BJ (cell line): ENCODE measurements at places on chromosomes 1 and 21.

DNA sequence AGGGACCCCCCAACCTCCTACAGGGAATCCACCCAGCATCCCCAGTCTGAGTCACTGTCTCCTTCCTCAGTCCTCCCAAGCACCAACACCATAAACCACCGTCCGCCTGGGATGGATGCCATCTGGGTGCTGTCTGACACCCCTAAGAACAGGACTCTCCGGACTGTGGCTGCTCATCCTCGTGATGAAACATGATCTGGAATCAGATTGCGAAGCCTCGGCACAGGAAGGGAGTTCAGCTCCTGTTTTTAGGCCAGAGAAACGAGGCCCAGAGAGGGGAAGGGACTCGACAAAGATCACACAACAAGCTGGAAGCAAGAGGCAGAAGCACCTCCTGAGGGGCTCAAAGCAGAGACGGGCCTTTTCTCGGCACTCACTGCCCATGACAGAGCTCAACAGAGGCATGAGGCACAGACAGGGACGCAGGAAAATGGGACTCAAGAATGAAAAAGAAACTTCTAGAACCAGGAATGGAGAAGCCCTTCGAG lies 8.4 kb downstream of the KCNN3 start:
- no peak for DNase-seq

- DNase-seq: no peak
Measured at GRCh38 chr1:40313329-40313957, 3.6 kb downstream of the COL9A2 start.

DNA sequence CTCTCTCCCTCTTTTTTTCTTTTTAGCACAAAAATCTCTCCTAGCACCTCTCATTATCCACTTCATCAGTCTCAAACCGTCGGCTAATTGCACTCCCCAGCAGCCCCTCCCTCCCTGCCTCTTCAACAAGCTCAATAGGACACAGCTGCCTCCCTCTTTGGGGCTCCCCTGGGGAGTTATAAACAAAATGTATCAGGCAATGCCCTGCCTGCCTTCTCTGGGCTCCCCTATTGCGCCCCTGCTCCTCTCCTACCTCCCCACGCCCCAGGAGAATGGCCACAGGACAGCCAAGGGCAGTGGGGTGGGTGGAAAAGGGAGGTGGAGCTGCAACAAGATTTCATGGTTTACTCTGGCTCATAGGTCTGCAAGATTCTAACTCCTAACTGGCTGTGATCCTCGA lies 147.1 kb upstream of the GRIK3 start:
- DNase-seq: no peak

GRCh38 chr1:89519779-89520358 lies 4.8 kb upstream of the LRRC8B start:
- DNase-seq: no peak

GRCh38 chr1:234862360-234862943 lies 252.5 kb upstream of the IRF2BP2 start:
- no peak for DNase-seq

GRCh38 chr1:206682111-206682510 lies 2.6 kb upstream of the MAPKAPK2 start:
- no peak for DNase-seq

GRCh38 chr1:43314233-43314632 lies 13.5 kb downstream of the TIE1 start:
- DNase-seq: no peak

- no peak for DNase-seq
Measured at GRCh38 chr1:156676820-156677615, at the start of gene NES. NES (minus strand) TSS chr1:156677407; CDS start chr1:156677264, 143 bp downstream.

DNA sequence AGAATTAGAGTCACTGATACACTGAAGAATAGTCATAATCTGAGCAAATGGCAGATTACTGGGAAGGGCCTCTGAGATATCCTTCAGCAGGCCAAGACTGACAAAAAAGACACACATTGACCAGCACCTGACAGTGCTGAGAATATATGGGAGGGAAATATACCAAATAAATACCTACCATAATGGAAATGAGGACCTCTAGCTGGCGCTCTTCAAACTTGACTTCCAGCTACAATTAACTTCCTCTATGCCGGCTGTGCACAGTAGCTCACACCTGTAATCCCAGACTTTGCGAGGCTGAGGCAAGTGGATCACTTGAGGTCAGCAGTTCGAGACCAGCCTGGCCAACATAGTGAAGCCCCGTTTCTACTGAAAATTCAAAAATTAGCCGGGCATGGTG lies 69.5 kb downstream of the NPHS2 start:
- DNase-seq: no peak

DNA sequence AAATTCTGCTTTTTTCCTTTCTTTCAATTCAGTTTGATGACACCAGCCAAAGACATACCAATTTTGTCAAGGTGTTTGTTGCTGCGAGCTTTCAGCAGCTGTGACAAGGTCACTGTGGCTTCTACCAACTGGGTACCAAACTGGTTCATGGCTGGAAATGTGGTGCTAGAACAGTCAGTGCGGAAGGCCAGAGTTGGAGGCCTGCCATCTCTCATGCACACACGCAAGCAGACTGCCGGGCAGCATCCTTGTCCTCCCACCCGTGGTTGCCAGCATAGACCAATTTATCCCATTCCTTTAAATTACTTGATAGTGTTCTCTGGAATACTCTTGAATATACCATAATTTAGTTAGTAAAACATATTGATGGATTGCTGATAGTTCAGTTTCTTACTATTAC lies 79.9 kb upstream of the GPR52 start:
- no peak for DNase-seq

DNA sequence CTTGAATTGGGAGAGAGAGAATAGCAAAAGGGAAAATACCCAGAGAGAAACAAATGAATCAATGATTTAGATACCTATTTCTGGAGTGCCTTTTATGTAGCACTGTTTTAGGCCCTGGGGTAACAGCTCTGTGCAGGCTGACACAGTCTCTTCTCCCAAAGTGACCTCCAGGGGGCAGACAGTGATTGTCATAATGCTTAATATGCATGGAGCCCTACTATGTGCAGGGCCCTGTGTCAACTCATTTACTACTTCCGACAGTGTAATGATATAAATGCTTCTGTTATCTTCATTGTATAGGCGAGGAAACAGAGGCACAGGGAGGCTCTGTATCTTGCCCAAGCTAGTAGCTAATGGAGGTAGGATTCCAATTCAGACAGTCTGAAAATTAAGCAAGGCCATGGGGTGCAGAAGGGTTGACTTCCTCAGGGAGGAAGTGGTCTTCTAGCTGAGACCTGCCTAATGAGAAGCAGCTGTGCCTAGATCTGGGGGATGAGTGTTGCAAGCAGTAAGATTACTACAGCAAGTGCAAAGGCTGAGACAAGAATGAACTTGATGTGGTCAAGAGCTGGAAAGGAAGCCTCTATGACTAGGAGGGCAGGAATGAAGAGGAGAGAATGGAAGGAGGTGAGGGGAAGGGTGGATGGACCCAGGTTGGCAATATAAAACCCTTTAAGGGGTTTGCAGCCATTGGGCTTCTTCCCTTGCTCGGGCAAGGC lies 16.2 kb upstream of the SERINC2 start:
- DNase-seq: peak; percentile 91

- DNase-seq: no peak
Measured at GRCh38 chr1:159282118-159282517, 20.0 kb upstream of the FCER1A start.

GRCh38 chr1:168932539-168932938 lies 174.0 kb upstream of the ATP1B1 start:
- no peak for DNase-seq

- no peak for DNase-seq
Measured at GRCh38 chr1:154969860-154970452, 591 bp downstream of the SHC1 start.

- DNase-seq: no peak
Measured at GRCh38 chr21:42493109-42494060, 2.6 kb downstream of the RSPH1 start.

- no peak for DNase-seq
Measured at GRCh38 chr1:221071777-221072176, 192.5 kb downstream of the HLX start.

DNA sequence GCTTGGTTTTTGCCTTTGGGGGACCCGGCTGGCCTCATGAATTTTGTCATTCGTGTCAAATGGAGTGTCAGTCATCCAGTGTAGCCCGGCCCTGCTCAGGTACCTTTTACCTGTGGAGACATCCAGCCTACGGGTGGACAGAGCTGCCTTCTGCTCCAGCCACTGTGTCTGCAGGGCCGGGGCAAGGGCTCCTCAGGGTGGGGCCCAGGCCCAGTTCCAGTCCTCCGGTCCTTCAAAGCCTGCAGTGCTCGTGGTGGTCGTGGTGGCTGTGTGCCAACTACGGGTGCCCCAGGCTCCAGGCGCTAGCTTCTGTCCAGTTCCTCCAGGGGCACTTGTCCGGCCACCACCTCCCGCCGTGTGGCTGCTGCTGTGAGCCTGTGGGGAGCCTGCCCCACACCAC lies 54.8 kb downstream of the TRIM11 start:
- DNase-seq: no peak

- DNase-seq: no peak
Measured at GRCh38 chr1:170067253-170067819, 7.2 kb downstream of the KIFAP3 start.

DNA sequence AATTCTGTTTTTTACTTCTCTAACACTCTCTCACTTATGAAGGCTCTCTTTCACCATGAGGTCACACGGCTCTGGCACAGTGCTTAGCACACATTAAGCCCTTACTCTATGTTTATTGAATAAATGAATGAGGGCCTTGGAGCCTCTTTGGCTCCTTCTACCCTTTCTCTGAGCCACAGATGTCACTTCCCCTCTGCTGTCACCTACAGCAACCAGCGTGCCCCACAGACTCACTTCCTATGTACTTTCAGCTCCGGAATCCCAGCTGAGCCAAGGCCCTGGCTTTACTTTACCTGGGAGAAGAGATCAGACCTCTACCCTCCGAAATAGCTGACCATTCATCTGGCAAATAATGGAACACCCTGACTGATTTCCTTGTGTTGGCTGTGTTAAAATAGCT lies 53.7 kb upstream of the HMCN1 start:
- no peak for DNase-seq

GRCh38 chr1:183838221-183838620 lies 33.3 kb downstream of the RGL1 start:
- no peak for DNase-seq

- no peak for DNase-seq
Measured at GRCh38 chr1:28087614-28088167, 719 bp downstream of the EYA3 start.

GRCh38 chr1:27166929-27167328 lies 12.0 kb upstream of the SLC9A1 start:
- DNase-seq: no peak

DNA sequence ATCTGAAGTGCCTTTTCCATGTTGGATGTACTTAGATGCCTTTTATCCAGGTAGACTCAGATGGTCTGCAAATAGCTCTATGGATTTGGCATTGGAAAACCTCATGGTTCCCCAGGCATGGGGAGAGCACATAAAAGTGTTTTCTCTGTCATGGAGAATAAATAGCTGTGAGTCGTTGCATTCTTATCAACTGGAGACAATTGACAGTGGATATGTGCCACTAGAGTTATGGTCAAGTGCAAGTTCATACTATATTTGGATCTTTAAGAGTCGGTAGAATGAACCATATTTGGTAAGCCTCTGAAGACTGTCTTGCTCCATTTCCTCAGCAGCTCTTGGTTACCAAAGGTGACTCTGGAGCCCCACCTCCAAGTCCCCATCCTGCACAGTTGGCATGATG lies 83.7 kb downstream of the ROR1 start:
- no peak for DNase-seq

DNA sequence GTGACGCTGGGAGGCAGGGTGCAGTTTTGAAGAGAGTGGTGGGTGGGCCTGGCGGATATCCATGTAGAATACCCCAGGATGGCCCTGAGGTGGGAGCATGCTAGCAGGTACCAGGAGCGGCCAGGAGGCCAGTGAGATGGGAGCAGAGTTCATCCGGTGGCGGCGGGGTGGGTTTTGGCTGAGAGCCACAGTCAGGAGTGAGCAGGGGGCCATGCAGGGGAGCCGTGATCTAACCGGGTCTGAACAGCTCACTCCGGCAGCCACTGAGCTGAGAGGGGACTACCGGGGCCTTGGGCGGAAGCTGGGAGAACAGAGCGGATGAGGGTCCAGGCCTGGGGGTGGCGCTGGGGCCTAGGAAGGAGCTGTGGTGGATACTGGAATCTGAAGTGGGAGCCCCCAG lies 47.6 kb upstream of the LRP8 start:
- no peak for DNase-seq

- DNase-seq: no peak
Measured at GRCh38 chr1:79594121-79594698, 587.7 kb upstream of the ADGRL4 start.

DNA sequence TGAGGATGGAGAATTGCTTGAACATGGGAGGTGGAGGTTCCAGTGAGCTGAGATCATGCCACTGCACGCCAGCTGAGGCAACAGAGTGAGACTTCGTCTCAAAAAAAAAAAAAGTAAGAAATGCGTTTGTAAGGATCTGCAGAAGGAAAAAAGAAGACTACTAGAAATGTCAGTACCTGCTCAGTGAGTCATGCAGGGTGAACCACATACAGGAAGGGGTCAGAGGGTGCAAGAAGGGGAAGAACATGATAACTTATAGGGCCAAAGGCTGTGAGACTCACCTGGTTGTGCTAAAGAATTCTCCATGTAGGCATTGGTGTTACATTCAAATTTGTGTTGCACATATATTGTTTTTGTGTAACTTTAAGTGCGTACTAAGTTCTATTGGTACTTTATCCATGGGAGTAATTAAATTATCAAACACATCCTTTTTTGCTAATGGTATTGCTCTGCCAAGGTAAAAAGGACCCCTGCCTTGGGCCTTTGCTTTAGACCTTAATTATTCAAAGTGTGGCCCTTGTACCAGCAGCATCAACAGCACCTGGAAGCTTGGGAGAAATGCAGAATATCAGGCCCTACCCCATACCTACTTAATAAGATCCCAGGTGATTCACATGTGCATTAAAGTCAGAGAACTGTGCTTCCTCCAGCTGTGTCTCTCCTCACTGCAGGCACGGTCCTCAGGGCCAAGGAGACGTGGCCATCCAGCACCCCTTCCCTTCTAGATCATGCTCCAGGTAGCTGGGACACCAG lies 96.4 kb upstream of the PPP2R5A start:
- DNase-seq: no peak

DNA sequence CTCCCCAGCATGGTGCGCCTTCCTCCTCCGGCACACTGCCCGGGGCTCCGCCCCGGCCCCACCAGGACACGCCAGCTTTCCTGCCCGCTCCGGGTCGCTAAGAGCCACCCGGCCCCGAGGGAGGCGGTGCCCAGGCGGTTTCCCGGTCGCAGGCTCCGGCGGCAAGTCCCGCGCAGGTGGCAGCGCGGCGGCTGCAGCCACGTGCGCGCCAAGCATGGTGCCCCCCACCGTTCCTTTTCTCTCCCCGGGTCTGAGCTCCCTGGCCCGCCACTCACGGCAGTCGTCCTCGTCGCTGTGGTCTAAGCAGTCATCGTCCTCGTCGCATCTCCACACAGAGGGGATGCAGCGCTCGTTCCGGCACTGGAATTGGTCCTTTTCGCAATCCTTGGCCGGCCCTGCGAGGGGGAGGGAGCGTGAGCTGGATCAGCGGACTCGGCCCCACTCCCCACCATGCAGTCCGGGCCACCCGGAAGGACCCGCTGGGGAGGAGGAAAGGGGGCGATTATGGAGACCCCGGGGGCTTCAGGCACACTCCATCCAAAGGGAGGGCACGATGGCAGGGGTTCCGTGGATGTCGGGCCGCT lies 1.2 kb downstream of the LRP8 start:
- DNase-seq: no peak
